ENCODE measurements at places on chromosomes 6 and 20.

- DNase-seq = no peak
Observed at GRCh38 chr6:77010931-77011542, 452.3 kb downstream of the HTR1B start.

DNA sequence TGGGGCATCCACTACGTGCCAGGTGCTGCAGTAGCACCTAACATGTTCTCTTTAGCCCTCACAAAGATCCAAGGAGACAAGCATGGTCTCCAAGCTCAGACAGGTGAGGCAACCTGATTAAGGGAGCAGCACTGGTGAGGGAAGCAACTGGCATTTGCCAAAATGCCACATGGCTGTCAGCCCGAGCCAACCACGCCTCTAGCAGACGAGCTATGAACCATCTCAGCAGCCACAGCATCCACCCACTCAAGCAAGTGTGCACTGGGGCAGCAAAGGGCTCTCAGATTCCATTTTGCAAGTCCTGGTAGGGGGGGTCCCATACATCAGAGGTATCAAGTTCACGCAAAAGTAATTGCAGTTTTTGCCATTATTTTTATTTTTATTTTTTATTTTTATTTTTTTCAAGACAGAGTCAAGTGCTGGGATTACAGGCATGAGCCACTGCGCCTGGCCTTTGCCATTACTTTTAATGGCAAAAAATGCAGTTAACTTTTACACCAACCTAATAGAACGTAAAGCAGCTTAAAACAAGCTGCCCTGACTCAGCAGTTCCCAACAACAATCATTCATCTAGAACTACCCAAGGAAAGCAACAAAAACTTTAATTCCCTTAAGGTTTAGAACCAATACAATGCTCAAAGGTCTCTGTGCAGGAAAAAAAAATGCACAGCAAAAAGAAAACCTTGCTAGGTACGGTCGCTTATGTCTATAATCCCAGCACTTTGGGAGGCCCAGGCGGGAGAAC lies 36.3 kb upstream of the SPDEF start:
- no peak for DNase-seq

DNA sequence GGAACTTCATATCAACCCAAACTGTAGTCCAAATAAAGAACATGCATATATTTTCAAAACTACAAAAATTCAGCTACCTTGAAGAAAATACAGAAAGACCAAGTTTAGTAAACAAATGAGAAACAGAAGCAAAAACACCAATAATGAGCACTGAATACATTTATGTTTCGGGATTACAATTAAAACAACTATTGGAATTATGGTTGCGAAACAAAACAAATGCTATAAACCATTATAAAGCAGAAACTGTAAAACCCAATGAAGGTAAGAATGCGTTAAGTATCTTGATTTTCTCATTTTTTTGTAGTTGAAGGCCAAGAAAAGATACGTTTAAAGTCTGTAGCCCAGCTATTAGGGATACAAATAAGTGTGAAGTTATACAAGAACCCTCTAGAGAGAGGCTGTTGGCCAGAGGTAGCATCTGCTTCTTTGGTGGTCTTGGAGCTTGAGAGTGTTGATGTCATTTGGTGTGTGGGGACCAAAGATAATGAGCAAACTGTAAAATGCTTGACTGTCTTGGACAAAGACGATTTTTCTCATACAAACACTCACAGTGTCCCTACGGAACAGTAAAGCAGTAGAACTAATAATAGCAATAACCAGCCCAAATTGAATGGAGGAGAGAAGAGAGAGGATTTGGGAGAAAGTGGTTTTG lies 111.5 kb downstream of the PRND start:
- DNase-seq = no peak

GRCh38 chr6:33075208-33075567 lies 602 bp upstream of the HLA-DPB1 start:
- no peak for DNase-seq

GRCh38 chr20:12023194-12023795 lies 105.6 kb downstream of the BTBD3 start:
- no peak for DNase-seq

GRCh38 chr6:34953061-34954025 lies 64.3 kb downstream of the ANKS1A start:
- no peak for DNase-seq

GRCh38 chr6:162554531-162554930 lies 173.0 kb downstream of the PRKN start:
- no peak for DNase-seq

- no peak for DNase-seq
Observed at GRCh38 chr6:19322691-19323485, 514.3 kb upstream of the ID4 start.

- DNase-seq = no peak
Observed at GRCh38 chr20:56453352-56453751, 15.1 kb upstream of the RTF2 start.

- no peak for DNase-seq
Observed at GRCh38 chr6:4265740-4266139, 130.4 kb upstream of the ECI2 start.
